ENCODE measurements at places on chromosomes 12 and 14. TPM values are rescaled to one million over a fixed set of nuclear protein-coding genes. Genes with fewer than 3 reads are reported as not detected.

Gene ABCD4
- total RNA-seq = 25.2 TPM

Gene TOX4
- total RNA-seq = 20.2 TPM

Gene TEX52
- not detected for total RNA-seq

Gene WIF1
- 0.26 TPM for total RNA-seq

Gene ARF3
- 28.9 TPM for total RNA-seq

Gene PMCH
- total RNA-seq = 0.16 TPM

Gene MAX
- 38.3 TPM for total RNA-seq

Gene PTGDR
- 0.16 TPM for total RNA-seq

Gene RHOJ
- total RNA-seq = 13.3 TPM

Gene GPX2
- not detected for total RNA-seq

Gene IFI27L1
- total RNA-seq = 18.1 TPM

Gene SLC10A1
- total RNA-seq = not detected

Gene ANGEL1
- total RNA-seq = 4.1 TPM

Gene KLRD1
- 0.09 TPM for total RNA-seq

Gene SOAT2
- total RNA-seq = 0.16 TPM

Gene TAS2R20
- 1.6 TPM for total RNA-seq

Gene SYCP3
- total RNA-seq = 0.34 TPM

Gene CCDC184
- total RNA-seq = 0.32 TPM

Gene KRT2
- total RNA-seq = not detected

All from bronchial smooth muscle cell (primary cell).